ENCODE measurements at places on chromosomes 5 and 9. TPM values are rescaled to one million over a fixed set of nuclear protein-coding genes. Genes with fewer than 3 reads are reported as not detected.

GRCh38 chr9:33155393-33155792, 11.7 kb downstream of the B4GALT1 start:
- H3K27ac ChIP-seq = no peak overlapping the region
- no peaks in the 10 kb centered on the region for H3K36me3 ChIP-seq
- H3K4me1 ChIP-seq = peaks cover 36% of the 10 kb centered on the region

GRCh38 chr9:26369093-26369492, 523.5 kb downstream of the CAAP1 start:
- no peak overlapping the region for H3K4me3 ChIP-seq
- H3K27ac ChIP-seq = no peak overlapping the region
- no peak for DNase-seq
- no peaks in the 10 kb centered on the region for H3K36me3 ChIP-seq
- no peaks in the 10 kb centered on the region for H3K4me1 ChIP-seq

GRCh38 chr9:3359048-3359692, 166.6 kb downstream of the RFX3 start:
- DNase-seq = no peak
- no peaks in the 10 kb centered on the region for H3K36me3 ChIP-seq
- no peak overlapping the region for H3K4me3 ChIP-seq
- no peaks in the 10 kb centered on the region for H3K4me1 ChIP-seq
- H3K27me3 ChIP-seq = no peaks in the 10 kb centered on the region
- H3K27ac ChIP-seq = no peak overlapping the region

DNA sequence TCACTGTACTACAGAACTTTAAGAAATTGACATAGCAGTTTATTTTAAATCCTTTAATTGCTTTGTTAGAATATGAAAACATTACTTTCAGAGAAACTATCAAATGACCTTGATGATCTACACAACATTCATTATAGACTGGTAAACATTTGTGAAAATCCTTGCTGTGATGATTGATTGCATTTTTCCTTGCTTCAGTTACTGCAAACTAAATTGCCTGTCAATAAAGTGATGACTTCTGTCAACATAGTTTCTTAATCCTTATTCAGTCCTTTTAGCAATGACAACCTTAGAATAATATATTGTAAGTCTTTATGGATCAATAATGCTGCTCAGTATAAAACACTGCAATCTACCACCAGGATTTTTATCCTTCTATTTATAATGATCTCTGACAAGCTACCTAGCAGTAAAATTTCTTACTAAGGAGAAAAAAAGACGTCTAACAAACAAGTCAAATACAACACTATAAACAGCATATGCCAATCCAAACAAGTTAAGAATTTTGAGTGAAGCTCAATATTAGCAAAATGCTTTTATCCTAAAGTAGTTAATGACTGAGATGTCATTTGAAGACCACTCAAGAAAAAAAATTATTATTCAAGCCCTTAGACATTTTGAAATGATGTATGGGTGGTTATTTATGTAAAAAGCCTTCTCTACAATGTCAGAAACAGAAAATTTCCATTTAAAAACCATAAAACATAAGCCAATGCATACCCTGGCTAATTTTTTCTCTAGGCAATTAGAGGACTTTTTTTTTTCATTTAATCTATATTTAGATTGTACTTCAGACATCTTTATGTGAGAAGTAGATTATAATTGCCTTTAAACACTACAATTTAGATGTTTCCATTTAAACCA, 105.5 kb downstream of the FBXL17 start:
- H3K27me3 ChIP-seq = no peaks in the 10 kb centered on the region
- no peak for DNase-seq
- no peaks in the 10 kb centered on the region for H3K36me3 ChIP-seq
- no peaks in the 10 kb centered on the region for H3K4me1 ChIP-seq

GRCh38 chr9:104586496-104587180, 12.6 kb downstream of the OR13C5 start:
- no peak for DNase-seq
- H3K36me3 ChIP-seq = no peaks in the 10 kb centered on the region
- H3K4me3 ChIP-seq = no peak overlapping the region
- H3K27me3 ChIP-seq = no peaks in the 10 kb centered on the region
- H3K27ac ChIP-seq = no peak overlapping the region

DNA sequence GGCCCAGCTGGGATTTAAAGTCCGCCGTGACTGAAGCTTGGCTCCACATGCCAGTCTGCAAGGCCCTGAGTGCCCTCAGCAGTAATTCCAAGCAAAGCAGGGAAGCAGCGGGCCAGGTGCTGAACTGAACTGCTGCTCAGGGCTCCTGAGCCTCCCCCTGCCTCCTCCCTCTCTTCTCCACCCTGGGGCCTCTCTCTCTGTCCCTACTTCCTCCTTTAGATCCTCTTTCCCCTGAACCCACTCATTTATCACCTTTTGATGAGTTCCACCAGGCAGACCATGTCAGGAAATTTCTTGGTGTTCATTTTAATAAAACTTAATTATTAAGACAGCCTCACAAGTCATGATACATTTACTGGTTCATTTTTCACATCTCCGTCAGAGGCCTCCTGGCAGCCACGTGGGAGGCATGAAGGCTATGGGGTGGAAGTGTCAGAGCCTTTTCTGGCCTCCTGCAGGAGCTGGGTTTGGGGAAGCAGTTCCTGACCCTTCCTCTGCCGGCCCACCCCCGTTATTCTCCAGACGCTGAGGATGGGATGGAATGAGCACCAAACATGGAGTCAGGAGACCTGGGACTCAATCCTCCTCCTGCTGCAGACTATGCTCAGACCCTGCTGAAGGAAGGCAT, 32.2 kb upstream of the KCNIP1 start:
- DNase-seq = no peak
- H3K27me3 ChIP-seq = no peaks in the 10 kb centered on the region
- no peak overlapping the region for H3K27ac ChIP-seq
- H3K4me3 ChIP-seq = no peak overlapping the region
- no peaks in the 10 kb centered on the region for H3K36me3 ChIP-seq

GRCh38 chr9:134265078-134265477, 61.2 kb upstream of the RXRA start:
- H3K4me1 ChIP-seq = no peaks in the 10 kb centered on the region
- DNase-seq = no peak
- H3K27ac ChIP-seq = no peak overlapping the region
- H3K36me3 ChIP-seq = no peaks in the 10 kb centered on the region
- H3K4me3 ChIP-seq = no peak overlapping the region

GRCh38 chr9:132787748-132788159, 90.3 kb downstream of the AK8 start:
- DNase-seq = no peak
- H3K27me3 ChIP-seq = peaks cover 9% of the 10 kb centered on the region
- H3K27ac ChIP-seq = no peak overlapping the region
- H3K4me1 ChIP-seq = no peaks in the 10 kb centered on the region

- H3K27me3 ChIP-seq = no peaks in the 10 kb centered on the region
- H3K27ac ChIP-seq = no peak overlapping the region
- DNase-seq = no peak
- no peaks in the 10 kb centered on the region for H3K36me3 ChIP-seq
- H3K4me1 ChIP-seq = no peaks in the 10 kb centered on the region
Observed at GRCh38 chr9:107046692-107047091, 183.7 kb downstream of the ZNF462 start.

Gene SPATA31D4
- total RNA-seq = not detected

Gene TNC
- total RNA-seq = 37.6 TPM

Gene CDHR2
- not detected for total RNA-seq

Gene MAP1B
- total RNA-seq = 195 TPM
